ENCODE measurements at places on chromosomes 13 and 19. TPM values are rescaled to one million over a fixed set of nuclear protein-coding genes. Genes with fewer than 3 reads are reported as not detected.

GRCh38 chr19:10289167-10289835, 451 bp upstream of the ICAM5 start:
- DNase-seq, result peak; percentile 56

- DNase-seq, result no peak
Measured at GRCh38 chr13:45733361-45733760, 31.2 kb downstream of the CBY2 start.

DNA sequence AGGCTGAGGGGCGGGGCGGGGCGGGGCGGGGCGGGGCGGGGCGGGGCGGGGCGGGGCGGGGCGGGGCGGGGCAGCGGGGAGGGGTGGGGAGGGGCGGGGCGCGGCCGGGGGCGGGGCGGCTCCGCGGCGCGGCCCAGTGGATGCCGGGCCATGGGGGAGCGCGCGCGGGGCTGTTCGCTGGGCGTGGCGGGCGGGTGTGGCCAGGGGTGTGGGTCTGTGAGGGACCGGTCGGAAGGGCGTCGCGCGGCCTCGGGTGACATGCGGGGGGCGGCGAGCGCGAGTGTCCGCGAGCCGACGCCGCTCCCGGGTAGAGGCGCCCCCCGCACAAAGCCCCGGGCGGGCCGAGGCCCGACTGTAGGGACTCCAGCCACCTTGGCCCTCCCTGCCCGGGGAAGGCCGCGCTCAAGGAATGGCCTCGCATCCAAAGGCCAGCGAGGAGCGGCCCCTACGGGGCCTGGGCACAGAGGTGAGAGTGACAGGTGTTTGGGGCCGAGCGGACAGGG, at the start of gene ZFP28:
Gene ZFP28, plus strand, starts transcription at position 188 of the 503 bp plus-strand sequence. Its CDS starts 71 bp downstream, at position 259.
- DNase-seq, result no peak

RHPN2 gene
- total RNA-seq, result 2.6 TPM

GRCh38 chr13:85093808-85094207, 705.4 kb downstream of the SLITRK6 start:
- DNase-seq, result no peak

FFAR1 gene
- total RNA-seq, result not detected

KIRREL2 gene
- under 0.01 TPM for total RNA-seq

GRCh38 chr13:58488251-58488650, 856.7 kb downstream of the PCDH17 start:
- DNase-seq, result no peak

ZNF98 gene
- total RNA-seq, result not detected

TSSK6 gene
- 1.3 TPM for total RNA-seq
